Foreskin melanocyte (primary cell): ENCODE measurements at places on chromosomes 1 and 21.

DNA sequence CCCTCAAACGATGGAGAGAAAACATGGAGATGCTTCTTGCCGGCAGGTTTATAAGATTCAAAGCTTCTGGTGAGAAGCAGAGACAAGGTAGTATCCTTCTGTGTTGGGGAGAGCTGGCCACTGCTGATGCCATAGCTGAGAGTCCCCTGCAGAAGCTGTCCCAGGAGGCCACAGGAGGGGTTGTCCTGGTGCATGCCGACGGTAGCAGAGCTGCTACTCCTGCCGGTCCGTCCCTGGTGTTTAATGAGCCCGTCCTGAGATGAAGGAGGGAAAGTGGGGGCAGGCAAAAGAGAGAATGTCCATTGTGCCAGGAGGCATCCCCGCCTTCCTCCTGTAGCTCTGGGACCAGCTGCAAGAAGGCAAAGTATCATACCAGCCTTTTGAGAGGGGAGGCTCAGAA lies 10.4 kb upstream of the C2CD2 start:
- no peak for DNase-seq

- DNase-seq, result no peak
Observed at GRCh38 chr1:57463343-57463742, 39.5 kb upstream of the DAB1 start.

DNA sequence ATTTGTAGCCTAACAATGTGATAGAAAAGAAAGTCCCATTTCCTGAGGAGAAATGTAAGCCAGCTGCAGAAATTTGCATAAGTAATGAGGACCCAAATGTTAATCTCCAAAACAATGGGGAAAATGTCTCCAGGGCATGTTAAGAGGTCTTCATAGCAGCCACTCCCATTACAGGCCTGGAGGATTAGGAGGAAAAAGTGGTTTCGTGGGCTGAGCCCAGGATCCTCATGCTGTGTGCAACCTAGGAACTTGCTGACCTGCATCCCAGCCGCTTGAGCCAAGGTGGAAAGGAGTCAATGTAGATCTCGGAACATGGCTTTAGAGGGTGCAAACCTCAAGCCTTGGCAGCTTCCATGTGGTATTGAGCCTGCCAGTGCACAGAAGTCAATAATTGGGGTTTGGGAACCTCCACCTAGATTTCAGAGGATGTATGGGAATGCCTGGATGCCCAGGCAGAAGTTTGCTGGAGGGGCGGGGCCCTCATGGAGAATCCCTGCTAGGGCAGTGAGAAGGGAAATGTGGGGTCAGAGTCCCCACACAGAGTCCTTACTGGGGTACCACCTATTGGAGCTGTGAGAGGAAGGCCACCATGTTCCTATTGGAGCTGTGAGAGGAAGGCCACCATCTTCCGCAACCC lies 14.2 kb upstream of the F13B start:
- no peak for DNase-seq

GRCh38 chr1:176959191-176959820 lies 205.2 kb downstream of the ASTN1 start:
- no peak for DNase-seq

GRCh38 chr1:211487082-211487481 lies 4.9 kb downstream of the RD3 start:
- DNase-seq, result no peak
